Frontal cortex (tissue), 4 donors: ENCODE measurements at places on chromosomes 5 and 9. TPM values are rescaled to one million over a fixed set of nuclear protein-coding genes. Genes with fewer than 3 reads are reported as not detected.

GRCh38 chr5:154087260-154087659, 48.5 kb downstream of the MFAP3 start:
- no peak for DNase-seq

- no peak for DNase-seq
Observed at GRCh38 chr9:32011049-32011448, 373.4 kb upstream of the ACO1 start.

- DNase-seq = no peak
Observed at GRCh38 chr9:123615381-123615780, 259.4 kb downstream of the CRB2 start.

- DNase-seq = no peak
Observed at GRCh38 chr9:31733166-31733565, 651.3 kb upstream of the ACO1 start.

GRCh38 chr9:128421482-128421996, 882 bp downstream of the CERCAM start:
- no peak for DNase-seq

DNA sequence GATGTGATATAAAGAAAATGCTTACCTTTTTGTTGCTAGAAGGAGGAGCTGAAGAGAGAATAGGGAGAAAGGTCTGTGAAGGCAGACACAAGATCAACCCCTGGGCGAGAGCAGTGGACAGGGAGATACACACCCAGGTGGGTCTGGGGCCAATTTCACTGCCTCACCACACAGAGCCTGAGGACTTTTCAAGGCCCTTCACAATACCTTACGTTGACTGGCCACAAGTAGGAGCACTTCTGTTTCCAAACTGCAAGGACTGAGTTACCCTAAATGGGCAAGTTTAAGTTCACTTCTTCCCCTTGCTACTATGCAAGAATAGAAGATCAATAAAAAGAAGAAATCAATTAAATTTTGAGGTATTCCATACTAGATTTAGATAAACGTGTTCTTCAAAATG, 174.5 kb upstream of the SLC12A2 start:
- DNase-seq = no peak

Gene PGM5
- total RNA-seq = 3.3 TPM

Gene TYRP1
- total RNA-seq = 2.4 TPM
